ENCODE measurements at places on chromosomes 12 and 14. TPM values are rescaled to one million over a fixed set of nuclear protein-coding genes. Genes with fewer than 3 reads are reported as not detected.

GSC gene
- not detected for total RNA-seq

TCTN2 gene
- 3.1 TPM for total RNA-seq

RIC8B gene
- 4.8 TPM for total RNA-seq

PPP1R12A gene
- total RNA-seq, result 80.5 TPM

ACVRL1 gene
- total RNA-seq, result 1.9 TPM
